ENCODE measurements at places on chromosomes 1 and 21.

DNA sequence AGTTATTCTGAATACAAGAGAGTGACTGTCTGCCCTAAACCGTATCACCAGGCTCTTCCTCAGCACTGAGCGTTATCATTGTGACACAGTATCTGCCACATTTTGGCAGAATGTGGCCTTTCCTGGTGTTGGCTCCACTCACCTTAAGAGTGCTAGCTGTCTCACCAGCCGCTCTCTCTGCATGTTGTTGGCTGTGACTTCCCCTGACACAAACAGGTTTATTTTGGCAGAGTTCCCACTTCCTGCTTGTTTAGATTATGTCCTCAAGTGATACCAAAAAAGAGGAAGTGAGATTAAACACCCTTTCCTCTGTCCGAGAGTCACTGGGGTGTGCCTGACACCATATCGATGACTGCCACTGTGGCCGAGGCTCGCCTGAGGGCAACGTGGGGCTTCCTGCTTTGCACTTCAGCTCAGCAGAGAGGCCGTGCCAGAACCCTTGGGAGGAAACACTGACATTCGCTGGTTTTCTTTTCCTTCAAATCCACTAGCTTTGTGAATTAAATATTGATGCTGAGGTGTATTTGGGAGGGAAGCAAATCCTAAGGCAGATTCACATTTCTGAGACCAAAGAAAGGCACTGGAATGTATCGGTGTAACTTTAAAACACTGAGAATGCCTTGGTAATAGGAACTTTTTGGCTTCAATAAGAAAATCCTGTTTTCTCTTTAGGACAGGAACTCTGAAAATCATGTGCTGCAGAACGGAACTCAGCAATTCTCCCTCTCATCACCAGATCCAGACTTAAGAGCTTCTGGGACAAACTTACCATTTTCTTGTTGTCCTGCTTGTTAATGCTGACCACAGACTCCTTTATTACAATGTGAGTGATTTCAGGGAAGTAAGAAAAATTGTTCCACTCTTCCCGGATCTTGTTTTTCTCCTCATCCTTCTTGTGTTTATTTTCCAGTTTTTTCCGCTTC is 102.1 kb downstream of the JAK1 start:
- DNase-seq: no peak

- DNase-seq: no peak
Measured at GRCh38 chr1:77961392-77961791, 17.5 kb downstream of the FUBP1 start.

DNA sequence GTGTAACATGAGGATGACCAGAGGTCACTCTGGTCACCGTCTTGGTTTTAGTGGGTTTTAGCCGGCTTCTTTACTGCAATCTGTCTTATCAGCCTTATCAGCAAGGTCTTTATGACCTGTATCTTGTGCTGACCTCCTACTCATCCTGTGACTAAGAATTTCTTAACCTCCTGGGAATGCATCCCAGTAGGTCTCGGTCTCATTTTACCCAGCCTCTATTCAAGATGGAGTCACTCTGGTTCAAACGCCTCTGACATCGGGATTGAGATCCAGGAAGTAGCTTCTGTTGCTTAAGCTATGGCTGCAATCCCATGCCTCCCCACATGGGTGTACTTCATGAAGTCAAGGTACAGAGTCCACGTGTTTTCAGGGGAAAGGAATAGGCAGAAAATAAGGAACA is 19.9 kb downstream of the FMN2 start:
- DNase-seq: no peak

- no peak for DNase-seq
Measured at GRCh38 chr1:28540651-28541050, 12.2 kb upstream of the TRNAU1AP start.

- no peak for DNase-seq
Measured at GRCh38 chr1:239886266-239886665, 205.4 kb upstream of the FMN2 start.

All from DMS 273 treated with DMSO at 0.1 percent for 48 hours (cell line).